ENCODE measurements at places on chromosomes 13 and 19.

DNA sequence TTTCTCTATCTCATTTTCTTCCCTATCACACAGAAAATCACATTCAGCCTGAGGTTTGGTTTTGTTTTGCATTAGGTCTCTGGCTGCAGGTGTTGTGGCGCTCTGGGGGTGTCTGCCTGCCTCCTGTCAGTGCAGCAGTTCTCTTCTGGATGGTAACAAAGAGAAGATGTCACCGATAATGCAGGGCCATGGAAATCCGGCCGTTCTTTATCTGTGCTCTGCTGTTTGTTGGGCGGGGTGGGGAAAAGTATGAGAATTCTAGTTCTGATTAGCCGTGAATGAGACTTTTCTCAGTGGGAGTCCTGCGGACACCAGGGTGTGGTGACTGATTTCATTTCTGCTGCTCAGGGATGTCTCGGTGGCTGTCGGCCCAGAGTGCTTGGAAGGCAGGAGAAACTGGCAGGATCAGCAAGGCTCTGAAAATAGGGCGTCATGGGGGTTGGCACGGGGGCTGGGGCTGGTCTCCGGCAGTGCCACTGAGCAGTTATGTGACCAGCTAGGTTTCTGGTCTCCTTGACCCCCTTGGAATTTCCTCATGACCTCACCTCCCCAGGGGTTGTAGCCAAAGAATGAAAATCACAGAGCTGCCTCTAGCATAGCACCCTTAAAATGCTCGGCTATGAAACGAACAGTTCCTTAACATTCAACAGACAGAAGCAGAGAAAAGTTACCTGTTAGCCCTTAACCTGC lies 5.0 kb downstream of the RNF113B start:
- no peak for DNase-seq

- DNase-seq: no peak
These were observed 82.4 kb downstream of the PIBF1 start for GRCh38 chr13:72864142-72865011.

- no peak for DNase-seq
These were observed 204.0 kb upstream of the GPR12 start for GRCh38 chr13:26964278-26965250.

DNA sequence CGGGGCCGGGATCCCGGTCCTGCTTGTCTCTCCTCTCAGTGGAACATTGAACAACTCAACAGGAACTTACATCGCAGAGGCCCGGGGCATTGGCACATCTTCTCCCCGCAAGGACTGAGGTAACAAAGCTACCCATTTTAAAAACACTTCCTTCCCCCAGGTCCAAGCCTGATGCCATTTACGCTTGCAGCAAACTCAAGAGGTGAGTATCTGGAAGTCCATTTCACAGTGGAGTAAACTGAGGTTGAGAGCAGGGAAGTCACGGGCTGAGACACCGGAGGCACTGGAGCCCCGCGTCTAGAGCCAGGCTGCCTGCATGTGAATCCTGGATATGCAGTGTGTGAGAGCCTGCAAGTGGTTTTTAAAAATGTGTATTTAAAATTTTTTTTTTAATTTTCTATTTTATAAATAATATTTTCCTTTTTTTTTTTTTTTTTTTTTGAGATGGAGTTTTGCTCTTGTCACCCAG lies 492 bp upstream of the PGLYRP1 start:
- no peak for DNase-seq

- no peak for DNase-seq
These were observed 18.6 kb upstream of the LAIR1 start for GRCh38 chr19:54383330-54383729.

- DNase-seq: no peak
These were observed 1784.8 kb downstream of the PCDH9 start for GRCh38 chr13:65445340-65445739.

- DNase-seq: no peak
These were observed 250.1 kb downstream of the VWA8 start for GRCh38 chr13:41710771-41711170.

DNA sequence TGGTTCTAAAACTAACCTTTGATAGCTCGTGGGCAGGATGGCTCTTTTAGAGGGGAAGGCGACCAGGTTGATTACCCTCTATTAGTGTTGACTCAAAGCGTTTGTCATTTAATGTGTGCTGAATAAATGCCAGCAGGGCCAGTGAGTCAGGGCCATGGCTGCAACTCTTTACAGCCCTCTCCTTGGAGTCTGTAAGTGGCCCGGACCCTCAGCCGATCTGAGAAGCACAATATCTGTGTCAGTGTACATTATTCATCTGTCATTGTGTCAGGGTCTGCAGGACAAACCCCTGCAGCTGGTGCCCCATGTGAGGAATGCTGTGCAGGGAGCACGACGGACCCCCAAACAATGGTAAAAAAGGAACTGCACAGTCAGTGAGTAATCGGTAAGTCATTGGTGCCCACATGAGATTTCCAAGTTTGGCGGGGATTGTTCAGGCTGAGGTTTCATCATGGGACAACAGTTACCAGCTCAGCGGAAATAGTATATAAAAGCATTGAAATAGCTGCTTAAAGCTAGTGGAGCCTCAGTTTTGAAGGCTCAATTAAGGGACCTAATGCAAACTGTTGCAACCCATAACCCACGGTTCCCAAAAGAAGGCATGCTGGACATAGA lies 139.1 kb downstream of the ZNF675 start:
- no peak for DNase-seq

Measured in GM19239 (cell line).